ENCODE measurements at places on chromosomes 12 and 14.

- no peak for DNase-seq
Observed at GRCh38 chr12:47023953-47024352, 55.5 kb upstream of the PCED1B start.

DNA sequence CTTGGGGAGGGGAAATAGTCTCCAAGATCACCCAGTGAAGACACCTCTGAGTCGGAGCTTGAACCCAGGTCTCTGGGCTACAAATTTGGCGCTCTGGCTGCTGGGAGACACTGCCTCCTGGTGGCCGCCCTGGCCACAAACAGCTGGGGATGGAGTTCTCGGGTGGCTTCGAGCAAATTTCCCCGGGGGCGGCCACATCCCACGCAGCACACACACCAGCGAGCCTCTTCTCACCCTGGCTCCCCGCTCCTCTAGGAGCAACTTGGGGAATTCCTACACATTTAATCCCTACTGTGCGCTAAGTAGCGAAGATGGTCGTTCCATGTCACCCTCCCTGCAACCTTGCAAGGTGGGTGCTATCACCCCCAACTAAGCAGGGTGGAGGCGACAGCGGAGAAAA is 66.2 kb upstream of the BEGAIN start:
- no peak for DNase-seq

GRCh38 chr12:132673288-132674179 is 13.6 kb downstream of the POLE start:
- no peak for DNase-seq

DNA sequence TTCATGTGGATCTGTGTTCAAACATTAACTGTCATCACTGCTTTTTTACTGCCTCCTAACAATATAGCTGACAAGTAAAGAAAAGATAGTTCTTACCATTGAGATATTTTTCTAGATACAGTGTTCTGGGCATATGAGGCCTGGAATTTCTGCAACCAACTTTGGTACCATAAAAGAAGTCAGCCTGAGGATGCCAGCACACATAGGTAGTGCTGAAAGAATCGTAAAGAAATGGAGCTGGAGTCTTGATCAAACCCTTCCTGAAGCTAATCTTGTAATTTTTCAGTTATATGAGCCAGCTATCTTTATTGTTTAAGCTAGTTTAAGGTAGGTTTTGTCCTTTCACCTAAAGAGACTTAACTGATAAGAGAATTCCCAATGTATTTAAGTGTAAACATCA is 11.3 kb downstream of the ERG28 start:
- DNase-seq: no peak

GRCh38 chr14:66709291-66709690 is 201.3 kb downstream of the GPHN start:
- no peak for DNase-seq

- DNase-seq: no peak
Observed at GRCh38 chr12:85741046-85741445, 95.2 kb downstream of the RASSF9 start.

- no peak for DNase-seq
Observed at GRCh38 chr12:12909995-12910420, 18.6 kb downstream of the GPRC5A start.

- no peak for DNase-seq
Observed at GRCh38 chr12:120598674-120599463, 17.7 kb upstream of the POP5 start.

GRCh38 chr12:85363382-85364190 is 83.6 kb downstream of the ALX1 start:
- no peak for DNase-seq

DNA sequence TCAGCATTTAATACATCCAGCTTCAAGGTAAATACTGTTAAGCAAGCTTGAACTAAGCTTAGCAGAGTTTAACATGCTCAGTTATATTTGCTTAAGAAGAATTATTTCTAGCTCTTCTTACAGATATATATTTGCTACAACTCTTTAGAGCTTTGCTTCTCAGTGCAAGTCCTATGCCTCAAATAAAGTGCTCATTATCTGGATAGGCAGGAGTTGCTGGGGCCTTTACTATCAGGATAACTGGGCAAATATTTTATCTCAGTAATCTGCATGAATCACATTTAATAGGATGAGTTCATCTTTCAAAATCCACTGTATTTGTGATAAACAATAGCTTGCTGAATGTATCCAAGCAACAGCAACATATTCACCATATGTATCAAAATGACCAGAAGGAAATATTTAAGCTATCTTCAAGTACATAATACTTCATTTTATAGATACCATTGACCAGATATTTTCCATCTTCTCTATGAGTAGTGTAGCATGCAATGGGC is 187.6 kb downstream of the NOVA1 start:
- no peak for DNase-seq

- no peak for DNase-seq
Observed at GRCh38 chr14:100709289-100710284, 17.1 kb upstream of the DLK1 start.

- DNase-seq: no peak
Observed at GRCh38 chr12:15797818-15798217, 8.6 kb upstream of the EPS8 start.

GRCh38 chr12:64219145-64219544 is 3.0 kb downstream of the KICS2 start:
- DNase-seq: no peak

Data from NCI-H187 (cell line).